SIG-M5 (cell line): ENCODE measurements at places on chromosomes 11 and 22.

DNA sequence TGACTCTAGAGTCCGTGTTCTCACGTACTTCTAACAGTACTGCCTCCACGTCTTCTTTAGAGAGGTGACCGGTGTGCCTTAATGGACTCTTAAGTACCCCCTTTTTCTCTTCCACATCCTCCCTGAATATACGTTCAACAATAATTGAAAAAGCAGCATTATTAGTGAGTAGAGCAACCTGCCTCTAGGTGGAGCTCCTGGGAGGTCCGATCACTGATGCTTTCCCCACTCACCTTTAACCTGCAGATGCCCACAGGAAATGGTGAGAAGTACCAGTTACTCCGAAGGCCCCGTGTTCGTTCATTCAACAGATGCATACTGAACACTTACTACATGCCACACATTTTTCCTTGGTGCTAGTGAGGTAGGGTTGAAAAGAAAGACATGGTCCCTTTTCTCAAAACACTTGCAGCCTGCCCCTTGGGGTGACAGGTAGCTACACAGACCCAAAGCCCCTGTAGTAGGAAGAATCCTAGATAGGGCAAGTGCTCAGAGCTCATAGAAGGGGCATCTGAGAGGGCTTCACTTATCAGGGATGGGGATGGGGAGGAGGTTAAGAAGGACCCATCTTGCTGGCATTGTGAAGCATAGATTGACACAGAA is 72.7 kb downstream of the FEZ1 start:
- DNase-seq, result no peak

GRCh38 chr11:11984563-11984962 is 23.9 kb downstream of the DKK3 start:
- no peak for DNase-seq

DNA sequence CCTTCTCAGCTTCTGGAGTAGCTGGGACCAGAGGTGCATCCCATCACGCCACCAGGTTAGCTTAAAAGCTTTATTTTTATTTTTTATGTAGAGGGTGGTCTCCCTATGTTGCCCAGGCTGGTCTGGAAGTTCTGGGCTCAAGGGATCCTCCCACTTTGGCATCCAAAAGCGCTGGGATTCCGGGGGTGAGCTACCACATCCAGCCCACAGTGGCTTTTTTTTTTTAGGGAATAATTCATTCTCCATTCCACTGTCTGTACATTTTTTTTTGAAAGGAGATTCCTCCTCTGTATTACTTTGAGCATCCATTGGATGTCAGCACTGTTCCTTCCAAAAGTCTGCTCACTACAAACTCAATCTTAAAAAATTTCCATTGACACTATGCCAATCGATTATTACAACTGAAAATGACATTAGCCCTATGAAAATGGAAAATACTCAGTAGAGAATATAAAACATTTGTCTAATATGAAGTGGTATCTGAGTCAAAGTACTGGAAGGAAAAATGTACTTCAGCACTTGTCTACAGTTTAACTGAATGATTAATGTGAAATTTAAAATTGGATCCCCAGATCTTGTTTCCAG is 1.3 kb upstream of the LPXN start:
- no peak for DNase-seq

DNA sequence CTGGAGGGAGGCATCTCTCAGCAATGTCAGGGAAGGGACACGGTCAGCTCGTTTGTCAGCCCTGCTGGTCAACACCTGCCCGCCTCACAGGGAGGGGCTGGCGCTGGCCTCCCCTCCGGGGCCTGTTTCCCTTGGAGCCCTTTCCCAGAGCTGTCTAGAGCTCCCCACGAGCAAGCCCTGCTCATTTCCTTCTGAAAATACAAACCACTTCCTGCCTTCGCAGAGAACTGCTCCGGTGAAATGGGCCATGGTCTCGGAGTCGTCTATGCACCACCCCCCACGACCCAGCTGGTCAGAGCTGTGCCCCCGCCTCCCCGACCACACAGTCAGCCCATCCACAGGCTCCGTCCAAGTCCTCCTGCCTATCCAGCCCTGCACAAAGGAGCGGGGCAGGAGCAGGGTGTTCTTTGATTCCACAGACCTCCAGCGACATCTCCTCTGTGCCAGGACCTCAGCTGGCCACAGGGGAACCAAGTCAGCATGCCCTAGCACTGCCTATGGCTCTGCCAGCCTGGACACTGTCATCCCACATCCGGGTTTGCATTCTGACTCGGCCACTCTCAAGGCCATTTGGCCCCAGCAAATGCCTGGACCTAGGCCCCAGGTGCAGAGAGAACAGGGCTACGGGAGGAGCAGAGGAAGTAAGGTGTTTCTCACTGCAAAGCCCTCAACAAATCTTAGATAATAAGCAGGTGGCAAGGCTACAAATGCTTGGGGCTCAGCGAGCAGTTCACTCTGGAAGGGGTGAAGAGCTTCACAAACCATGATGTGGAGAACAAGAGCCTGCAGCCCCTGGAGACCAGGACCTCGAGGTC is 82.1 kb upstream of the WNT11 start:
- no peak for DNase-seq

GRCh38 chr11:120168960-120169681 is 31.2 kb upstream of the TRIM29 start:
- DNase-seq, result no peak

DNA sequence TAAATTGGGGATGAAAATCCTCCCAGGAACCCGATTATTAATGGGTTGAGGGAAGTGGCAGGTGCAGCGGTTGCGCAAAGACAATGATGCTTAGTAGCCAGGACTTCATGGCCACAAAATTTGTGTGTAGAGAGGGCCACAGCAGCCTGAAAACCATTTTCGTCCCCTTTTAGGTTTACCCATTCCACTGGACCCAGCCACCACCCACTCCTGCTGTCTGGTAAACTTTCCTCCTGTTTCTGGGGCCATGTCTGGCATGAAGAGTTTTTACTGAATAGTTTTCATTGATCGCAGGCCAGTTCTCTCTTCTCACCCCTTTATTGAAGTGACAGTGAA is 69.5 kb upstream of the SYT13 start:
- DNase-seq, result no peak

DNA sequence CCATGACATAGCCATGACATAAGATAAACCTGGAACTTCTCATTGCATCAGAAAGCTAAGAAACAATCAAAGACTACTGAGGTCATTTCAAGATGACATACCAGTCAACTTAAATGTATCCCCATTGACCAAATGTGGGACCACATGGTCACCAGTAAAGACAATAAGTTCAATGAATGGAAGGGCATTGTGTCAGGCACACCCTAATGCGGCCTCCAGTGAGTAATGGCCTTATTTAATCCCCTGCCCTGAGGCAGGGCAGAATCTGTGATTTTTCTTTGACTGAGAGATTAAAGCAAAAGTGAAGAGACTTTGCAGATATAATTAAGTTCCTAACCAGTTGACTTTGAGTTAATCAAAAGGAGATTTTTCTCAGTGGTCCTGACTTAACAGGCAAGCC is 17.3 kb upstream of the SYT8 start:
- DNase-seq, result no peak
